ENCODE measurements at places on chromosomes 6 and 20.
A peak's percentile ranks its signal among the peaks of the same experiment; 100 is the strongest.

- DNase-seq = no peak
Measured at GRCh38 chr6:50993941-50994720, 175.5 kb downstream of the TFAP2B start.

DNA sequence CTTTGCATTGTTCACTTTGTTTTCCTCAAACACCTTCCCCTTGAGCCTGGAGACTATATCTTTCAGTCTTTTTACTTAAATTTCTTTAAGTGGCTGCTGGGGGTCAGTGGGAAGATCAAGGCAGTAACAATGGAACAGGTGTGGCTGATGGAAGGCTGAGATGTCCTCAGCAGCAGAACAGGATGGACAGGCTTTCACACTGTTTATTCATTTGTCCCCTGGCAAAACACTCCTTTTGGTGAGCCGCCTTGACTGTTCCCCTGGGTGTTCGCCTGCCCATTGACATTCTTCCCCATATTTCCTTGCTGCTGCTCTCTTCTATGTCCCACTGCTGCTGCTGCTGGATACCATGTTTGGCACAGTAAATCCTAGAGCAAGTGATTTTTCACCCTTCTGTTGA lies 38.1 kb downstream of the RNF144B start:
- DNase-seq = no peak

- no peak for DNase-seq
Measured at GRCh38 chr6:42195415-42195814, 659 bp upstream of the GUCA1B start.

- peak; percentile 95 for DNase-seq
Measured at GRCh38 chr6:146913842-146914488, 290.3 kb upstream of the STXBP5 start.

DNA sequence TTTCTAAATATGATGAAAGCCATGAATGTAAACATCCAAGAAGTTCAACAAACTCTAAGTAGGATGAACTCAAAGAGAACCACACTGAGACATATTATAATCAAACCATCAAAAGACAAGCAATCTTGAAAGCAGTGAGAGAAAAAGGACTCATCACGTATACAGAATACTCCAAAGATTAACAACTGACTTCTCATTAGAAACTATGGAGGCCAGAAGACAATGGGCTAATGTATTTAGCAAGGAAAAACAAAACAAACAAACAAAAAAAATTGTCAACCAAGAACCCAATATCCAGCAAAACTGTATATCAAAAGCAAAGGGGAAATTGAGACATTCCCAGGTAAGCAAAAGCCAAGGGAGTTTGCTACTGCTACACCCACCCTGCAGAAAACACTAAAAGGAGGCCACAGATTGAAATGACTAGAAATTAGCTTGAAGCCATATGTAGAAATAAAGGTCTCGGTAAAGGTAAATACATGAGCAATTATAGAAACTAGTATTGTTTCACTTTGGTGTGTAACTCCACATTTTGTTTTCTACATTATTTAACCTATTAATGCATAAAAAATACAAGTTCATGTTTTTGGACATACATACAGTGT lies 301.1 kb upstream of the QKI start:
- DNase-seq = no peak

GRCh38 chr6:75483136-75483952 lies 10.3 kb downstream of the FILIP1 start:
- DNase-seq = no peak

- DNase-seq = no peak
Measured at GRCh38 chr6:149389509-149390297, 10.4 kb upstream of the SUMO4 start.

- DNase-seq = no peak
Measured at GRCh38 chr6:33424855-33425667, 5.2 kb downstream of the SYNGAP1 start.

DNA sequence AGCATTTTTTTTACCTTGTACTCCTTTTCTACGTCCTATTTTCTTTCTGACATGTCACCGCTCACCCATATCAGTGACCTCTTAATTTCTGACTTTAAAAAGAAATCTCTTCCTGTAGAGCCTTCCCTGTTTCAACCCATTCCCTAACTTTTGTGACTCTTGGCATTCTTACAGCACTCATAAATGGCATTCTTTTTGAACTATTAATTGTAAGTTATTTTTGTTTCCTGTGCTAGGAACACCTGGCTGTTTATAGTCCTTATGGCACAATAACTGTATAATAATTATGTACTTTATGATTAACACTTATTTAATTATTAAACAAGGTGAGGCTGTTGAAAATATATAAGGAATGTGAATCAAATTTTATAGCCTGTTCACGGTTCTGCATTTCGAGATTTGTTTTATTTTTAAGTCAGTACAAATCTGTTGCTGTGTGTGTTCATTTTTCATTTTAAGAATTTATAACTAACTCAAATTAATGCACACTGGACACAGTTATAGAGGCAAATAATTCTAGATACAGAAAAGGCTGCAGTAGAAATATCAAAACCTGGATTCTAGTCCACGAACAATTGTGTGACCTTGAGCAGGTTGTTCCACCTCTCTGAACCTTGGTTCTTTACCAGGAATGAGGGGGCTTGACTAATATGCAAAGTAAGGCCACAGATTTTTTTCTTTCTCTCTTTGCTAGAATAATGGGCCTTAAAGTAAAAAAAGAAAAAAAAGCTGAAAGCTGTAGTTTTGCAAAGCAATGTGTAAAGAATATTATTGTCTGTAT lies 1.5 kb downstream of the KIZ start:
- no peak for DNase-seq

- DNase-seq = no peak
Measured at GRCh38 chr6:125194941-125195340, 41.4 kb downstream of the TPD52L1 start.

DNA sequence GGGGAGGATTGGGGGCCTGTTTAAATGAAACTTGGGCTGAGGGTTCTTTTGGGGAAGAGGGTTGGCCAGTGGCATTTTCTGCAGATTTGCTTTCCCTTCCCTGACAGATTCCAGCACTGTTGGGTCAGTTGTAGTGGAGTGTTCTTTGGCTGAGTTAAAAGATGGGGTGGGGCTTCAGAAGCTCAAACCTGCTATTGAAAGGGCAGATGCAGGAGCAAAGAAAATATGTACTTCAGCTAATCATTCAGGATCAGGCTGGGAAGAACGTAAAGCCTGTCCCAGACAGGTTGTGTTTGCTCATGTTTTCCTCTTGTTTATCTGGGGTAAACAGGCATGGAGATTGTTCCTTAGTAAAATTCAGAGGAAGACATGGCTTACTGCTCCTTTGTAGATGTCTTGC lies 2.5 kb downstream of the SASH1 start:
- DNase-seq = no peak

DNA sequence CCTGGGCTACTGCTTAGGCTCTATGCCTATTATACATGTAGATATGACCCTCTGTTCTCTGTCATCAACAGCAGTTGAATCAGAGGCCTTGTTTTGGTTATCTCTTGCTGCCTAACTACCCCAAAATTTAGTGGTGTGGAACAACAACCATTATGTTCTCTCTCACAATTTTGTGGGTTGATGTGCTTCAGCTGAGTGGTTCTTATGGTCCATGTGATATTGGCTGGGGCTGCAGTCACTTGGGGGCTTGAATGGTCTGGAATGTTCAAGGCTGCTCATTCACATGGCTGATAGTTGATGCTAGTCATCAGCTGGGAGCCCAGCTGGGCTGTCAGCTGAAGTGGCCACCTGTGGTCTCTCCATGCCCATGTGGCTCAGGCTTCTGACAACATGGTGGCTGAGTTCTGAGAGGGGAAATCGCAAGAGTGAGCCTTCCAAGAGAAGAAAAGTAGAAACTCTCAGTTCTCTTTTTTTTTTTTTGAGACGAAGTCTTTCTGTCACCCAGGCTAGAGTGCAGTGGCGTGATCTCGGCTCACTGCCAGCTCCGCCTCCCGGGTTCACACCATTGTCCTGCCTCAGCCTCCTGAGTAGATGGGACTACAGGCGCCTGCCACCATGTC lies 47.8 kb downstream of the SHLD1 start:
- no peak for DNase-seq

DNA sequence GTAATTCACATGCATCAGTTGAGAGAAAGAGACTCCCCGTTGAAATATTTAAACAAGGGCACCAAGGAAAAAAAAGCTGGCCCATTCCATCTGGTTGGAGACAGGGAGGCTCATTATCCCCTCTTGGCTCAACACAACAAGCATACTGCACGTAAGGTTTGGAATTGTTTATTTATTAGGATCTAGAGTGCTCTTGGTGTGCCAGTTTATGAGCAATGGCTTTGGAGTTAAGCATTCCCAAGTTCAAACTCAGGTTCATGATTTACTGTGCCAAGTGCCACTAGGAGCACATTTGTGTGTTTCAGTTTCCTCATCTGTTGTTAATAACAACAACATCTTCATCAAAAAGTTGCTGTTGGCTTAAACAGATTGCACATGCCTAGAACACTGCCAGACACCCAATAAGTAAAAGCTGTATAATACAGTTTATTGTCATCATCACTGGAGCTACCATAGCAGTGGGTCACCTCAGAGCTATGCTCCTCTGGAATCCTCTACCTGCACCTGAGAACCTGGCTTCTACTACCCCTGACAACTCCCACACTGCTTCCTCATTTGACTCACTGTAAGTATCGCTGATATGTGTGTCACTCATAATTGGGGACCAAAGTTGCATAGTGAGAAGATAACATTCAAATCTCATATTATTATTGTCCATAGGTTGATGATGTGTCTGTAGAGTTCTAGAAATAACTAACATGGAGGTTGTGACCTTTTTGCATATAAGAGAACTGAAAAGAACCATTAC lies 5.4 kb downstream of the SLC17A3 start:
- no peak for DNase-seq

GRCh38 chr20:44247131-44247571 lies at the start of gene GDAP1L1:
TSS of gene GDAP1L1 (plus strand) at chr20:44247308. CDS start at chr20:44247335, 27 bp downstream.
- no peak for DNase-seq

DNA sequence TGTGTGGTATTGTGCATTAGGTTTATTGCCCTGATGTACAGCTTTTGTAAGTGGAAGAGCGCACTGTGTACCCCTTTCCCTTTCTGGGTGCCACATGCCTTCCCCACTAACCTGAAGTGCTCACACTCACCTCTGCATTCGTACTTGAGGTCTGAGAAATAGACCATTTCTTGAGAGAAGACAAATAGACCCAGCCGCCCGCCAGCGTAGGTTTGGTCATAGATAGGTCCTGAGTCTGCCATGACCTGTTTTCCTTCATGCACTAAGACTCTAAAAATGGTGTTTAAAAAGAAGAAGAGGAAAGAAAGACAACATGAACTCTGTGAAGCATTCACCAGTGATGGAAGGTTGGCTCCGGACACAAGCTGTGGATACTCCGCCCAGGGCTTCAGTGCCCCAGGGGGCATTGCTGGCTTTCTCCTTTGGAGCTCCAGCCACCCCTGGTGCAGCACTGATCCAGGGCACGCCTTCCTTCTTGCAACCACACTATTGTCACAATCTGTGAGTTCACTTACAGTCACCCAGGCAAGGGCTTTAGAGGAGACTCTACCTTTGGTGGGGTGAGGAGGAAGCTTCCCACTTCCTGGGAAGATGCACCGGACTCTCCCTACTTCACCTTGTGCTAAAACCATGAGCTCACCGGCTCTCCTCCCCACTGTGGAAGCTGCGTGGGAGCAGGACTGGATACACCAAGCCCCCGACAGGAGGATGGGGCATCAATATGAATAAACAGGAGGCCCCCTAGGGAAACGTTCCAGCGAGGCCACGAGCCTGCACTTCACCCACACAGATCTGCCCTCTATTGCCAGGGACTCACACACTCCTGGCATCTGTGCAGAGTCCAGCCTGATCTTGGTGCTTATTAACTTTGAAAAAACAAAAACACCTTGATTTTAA lies 33.3 kb downstream of the THBS2 start:
- DNase-seq = no peak

- DNase-seq = no peak
Measured at GRCh38 chr20:45927071-45927878, 7.2 kb upstream of the PCIF1 start.

GRCh38 chr6:89021629-89022028 lies 58.2 kb upstream of the RNGTT start:
- DNase-seq = no peak

DNA sequence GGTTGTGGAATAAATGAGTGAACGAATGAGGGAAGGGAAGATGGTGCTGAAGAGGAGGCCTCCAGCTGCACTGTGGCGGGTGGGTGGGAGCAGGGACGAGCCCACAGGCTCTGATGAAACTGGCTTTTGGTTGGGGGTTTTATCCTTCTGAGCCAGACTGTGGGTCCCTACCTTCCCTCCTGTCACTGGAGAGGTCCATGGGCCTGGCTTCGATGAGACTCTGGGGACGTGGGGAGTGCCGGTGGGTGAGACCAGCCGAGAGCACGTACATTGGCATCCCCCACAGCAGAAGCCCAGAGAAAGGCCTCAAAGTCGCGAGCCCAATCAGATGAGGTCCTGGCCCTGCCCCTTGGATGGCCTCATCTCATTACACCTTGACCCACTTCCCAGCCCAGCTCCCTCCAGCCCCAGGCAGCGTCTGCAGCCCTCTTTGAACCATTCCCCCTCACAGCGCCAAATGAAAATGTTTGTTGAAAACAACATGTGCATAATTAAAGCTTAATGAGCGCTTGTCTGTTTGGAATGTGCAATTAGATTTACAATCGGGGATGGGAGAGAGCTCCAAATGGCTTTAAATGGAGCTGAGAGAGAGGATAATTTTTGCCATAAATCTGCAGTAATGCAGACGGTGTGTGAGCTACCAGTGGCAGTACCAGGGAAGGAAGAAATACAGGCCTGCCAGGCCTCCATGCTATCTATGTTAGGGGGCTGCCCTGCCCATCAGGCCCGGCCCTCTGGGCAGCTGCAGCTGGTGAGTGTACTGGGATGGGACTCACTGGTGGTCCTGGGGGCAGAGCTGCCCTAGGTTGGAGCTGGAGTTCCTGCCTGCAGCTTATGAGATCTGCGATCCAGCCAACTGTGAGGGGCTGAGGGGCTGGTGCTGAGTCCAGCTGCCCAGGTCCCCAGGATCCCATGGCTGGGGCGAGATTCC lies 47.2 kb downstream of the TOX2 start:
- DNase-seq = no peak

DNA sequence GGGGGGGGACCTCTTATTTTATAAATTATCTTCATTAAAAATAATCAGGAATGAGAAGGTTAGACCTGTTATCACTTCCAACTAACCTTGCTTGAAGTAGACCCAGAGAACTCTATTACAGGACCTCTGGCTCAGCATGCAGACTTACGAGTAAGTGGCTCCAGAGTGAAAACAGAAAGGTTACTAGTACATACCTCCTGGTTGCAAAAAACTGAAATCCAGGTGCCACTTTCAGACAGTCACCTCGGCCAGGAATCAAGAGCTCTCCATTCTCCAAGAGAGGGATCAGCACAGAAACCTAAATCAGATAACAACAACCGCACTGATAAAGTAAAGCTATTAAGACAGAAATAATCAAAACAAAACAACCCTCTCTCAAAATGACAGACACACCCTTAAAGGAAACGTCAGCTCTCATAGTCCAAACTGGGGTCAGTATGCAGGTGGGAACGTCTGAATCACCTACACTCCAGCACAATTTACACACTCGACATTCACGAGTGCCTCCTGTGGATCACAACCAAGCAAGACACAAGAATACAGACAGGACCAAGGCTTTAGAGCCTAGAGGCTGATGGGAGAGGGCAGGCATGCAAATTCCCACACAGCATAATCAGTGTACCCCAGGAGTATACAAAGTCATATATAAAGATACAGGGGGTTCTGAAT lies 31.8 kb downstream of the MDN1 start:
- DNase-seq = no peak
